ENCODE measurements at places on chromosomes 16 and 17.

DNA sequence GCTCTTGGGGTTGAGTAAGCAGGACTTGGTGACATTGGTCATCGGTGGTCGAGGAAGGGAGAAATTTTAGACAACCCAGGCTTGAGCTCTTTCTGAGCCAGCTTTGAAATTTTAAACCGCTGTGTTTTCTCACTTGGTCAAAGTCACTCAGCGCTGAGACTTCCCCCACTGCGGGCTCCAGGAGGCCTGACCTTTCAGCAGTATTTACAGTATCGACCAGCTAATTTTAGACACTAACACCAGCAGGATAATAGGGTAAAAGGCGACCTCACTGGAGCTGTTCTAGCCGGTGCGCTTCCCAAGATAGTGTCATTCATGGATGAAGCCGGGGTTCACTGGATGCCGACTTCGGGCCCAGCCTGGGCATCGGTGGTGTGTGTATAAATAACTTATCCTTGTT lies 29.7 kb upstream of the WSCD1 start:
- no peak for DNase-seq

DNA sequence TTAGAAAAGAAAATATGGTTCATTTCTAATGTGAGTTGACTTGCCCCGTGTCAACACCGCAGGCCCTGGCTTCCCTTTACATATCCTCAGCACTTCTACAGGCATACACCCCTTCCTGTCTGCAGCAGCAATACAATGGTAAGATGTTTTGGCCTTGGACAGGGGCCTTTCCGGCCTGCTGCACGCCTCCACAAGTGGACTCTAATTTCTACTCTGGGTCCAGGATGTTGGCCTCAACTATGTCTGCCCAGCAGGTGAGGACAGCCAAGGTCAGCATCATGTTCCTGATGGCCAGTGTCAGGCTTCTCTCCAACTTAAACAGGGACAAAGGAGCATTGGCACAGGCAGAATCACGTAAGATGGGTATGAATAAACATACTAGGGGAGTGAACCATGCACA lies 11.0 kb downstream of the C17orf67 start:
- no peak for DNase-seq

DNA sequence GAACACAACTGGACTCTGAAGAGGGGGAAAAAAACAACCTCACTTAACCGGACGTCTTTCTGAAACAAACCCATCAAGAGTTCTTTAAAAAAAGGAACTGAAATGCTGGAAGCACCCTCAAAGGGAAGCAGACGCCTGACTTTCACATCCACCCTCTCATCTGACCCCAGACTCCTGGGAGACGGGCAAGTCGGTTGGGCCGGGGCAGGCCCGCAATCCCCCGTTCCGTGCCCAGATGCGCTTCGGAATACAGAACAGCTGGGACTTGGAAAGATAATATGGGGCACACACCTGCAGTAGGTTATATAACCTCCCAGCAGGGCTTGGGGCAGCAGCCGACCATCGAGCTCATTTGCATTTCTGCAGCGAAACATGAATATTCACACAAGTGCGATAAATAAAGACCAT lies 3.7 kb downstream of the ARHGAP27 start:
- no peak for DNase-seq

DNA sequence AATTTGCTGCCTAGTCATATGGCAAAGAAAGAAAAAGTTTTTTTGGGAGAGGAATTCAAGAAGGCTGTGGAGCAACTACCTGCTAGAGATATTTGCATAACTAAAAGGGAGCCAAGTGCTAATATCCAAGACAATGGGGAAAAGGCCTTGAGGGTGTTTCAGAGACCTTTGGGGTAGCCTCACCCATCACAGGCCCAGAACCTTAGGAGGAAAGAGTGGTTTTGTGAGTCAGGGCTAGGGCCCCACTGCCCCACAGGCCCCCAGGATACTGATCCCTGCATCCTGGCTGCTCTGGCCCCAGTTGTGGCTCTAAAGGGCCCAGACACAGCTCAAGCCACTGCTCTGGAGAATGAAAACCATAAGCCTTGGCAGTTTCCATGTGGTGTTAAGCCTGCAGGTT lies 41.9 kb upstream of the SDK2 start:
- no peak for DNase-seq

All from stimulated activated CD8-positive, alpha-beta memory T cell treated with anti-CD3 and anti-CD28 coated beads, Interleukin-7, amount 100 ng/mL, for 24 hours (primary cell).